Cerebellum (tissue), 4 donors: ENCODE measurements at places on chromosomes 13 and 19.

DNA sequence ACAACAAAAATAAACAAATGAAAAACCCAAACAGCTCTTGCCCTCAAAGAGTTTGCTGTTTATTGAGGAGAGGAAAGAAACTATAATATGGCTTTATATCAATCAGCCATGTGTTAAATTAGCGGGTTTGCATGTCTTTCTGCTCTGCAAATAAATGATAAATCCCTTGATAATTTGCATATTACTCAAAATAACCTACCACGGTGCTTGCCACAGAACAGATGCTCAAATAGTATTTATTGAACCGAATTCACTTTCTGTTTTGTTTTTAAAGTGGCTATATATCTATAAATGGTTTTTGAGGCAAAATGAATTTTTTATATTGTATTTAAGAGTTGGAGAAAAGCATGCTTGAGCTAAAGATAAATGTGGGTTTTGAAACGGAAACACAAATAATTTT is 428.1 kb downstream of the ITGBL1 start:
- no peak for DNase-seq

GRCh38 chr19:34961775-34962686 is 2.0 kb downstream of the ZNF792 start:
- no peak for DNase-seq

- DNase-seq: peak; percentile 57
Measured at GRCh38 chr19:29724102-29724641, 9.1 kb upstream of the C19orf12 start.

GRCh38 chr13:55553701-55554100 is 1587.0 kb upstream of the PRR20A start:
- DNase-seq: peak; percentile 68

DNA sequence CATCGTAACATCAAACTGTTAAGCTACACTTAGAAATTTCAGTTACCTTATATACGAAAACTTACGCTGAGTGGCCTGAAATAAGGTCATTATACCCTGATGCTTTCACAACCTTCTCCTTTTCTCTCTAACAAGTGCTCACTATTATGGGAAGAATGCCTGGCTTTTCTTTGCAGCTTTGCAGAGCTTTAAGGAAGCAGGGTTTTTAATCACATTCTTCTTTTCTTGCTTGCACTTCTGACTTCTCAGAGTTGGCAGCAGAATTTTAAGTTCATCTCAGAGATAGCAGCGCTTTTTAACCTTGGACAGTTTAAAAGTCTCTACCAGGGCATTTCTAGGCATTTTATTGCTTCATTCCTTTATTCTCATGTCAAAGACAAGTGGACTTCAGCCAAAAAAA is 285.1 kb downstream of the SPRY2 start:
- no peak for DNase-seq

- no peak for DNase-seq
Measured at GRCh38 chr13:78265098-78265497, 338.3 kb downstream of the POU4F1 start.

- DNase-seq: no peak
Measured at GRCh38 chr13:60620611-60621395, 223.8 kb downstream of the TDRD3 start.

DNA sequence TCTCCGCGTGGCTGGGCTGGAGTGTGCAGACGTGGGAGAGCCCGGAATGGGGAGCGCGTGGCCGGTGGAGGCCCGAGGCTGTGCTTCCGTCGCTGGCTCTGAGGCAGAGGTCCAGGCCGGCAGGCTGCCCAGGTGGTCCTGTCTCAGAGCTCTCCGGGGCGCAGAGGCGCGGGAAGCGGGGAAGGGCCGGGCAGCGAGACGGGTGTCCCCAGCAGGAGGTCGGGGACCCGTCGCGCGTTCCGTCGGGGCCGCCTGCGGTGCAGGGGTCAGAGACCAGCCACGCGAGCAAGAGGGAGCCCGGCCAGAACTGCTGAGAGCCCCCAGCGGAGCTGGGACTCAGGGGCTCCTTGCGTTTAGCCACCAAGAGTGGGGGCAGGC is 1.3 kb upstream of the C1QTNF9 start:
- DNase-seq: no peak

DNA sequence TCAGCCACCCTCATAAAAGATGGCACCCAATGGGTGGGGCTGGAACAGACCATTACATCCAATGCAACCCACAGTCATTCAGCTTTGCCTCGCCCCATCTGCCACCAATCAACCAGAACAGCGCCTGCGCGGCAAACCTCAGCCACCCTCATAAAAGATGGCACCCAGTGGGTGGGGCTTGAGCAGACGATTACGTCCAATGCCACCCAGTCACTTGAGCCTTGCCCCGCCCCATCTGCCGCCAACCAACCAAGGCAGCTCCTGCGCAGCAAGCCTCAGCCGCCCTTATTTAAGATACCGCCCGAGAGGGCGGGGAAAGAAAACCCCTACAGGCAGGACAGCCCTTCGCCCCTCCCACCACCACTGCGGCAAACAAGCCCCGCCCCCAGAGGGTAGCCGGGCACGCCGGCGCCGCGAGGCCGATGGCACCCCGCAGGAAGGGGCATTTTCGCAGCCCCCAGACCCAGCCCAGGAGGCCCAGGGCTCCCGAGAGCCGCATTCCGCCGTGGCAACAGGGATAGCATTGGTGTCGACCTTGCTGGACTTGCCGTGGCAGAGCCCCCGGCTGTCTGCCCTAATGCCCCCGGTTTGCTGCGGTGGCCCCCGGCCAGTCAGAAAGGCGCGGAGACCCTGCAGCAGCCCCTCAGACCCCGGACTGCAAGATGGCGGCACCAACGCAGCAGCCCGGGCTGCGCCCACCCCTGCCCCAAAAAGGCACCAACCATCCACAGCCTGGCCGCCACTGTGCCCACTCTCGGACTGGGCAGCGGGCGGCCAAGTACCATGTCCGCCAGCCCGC is 675 bp downstream of the PEG3 start:
- peak; percentile 86 for DNase-seq

DNA sequence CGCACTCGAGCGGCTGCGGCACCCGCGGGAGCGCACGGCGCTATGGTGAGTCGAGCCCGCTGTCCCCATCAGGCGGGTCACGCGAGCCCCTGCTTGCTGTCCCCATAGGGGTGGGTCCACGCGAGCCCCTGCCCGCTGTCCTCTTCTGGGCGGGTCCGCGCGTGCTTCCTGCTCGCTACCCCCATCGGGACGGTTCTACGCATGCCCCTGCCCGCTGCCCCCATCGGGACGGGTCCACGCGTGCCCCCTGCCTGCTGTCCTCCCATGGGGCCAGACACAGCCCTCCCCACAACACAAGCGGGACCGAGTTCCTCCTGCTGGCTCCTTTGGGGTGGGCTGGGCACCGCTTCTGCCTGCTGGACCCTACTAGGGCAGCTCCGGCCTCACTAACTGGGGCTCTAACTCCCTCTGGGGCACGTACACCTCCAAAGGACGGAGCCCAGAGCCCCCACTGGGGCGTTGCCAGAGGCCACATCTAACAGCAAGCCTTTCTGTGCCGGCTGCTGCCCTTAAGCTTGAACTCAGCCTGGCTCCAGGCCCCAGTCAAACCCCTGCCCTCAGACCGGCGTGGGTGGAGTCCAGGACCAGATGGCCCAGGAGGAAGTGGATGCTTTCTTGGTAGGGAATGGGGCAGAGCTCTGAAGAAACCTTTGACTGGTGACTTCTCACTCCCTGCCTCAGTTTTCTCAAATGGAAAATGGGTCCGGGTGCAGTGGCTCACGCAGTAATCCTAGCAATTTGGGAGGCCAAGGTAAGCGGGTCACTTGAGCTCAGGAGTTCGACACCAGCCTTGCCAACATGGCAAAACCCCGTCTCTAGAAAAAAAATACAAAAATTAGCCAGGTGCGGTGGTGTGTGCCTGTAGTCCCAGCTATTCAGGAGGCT is 722 bp downstream of the COLGALT1 start:
- peak; percentile 55 for DNase-seq

- DNase-seq: no peak
Measured at GRCh38 chr13:71880753-71881541, 13.9 kb upstream of the DACH1 start.

DNA sequence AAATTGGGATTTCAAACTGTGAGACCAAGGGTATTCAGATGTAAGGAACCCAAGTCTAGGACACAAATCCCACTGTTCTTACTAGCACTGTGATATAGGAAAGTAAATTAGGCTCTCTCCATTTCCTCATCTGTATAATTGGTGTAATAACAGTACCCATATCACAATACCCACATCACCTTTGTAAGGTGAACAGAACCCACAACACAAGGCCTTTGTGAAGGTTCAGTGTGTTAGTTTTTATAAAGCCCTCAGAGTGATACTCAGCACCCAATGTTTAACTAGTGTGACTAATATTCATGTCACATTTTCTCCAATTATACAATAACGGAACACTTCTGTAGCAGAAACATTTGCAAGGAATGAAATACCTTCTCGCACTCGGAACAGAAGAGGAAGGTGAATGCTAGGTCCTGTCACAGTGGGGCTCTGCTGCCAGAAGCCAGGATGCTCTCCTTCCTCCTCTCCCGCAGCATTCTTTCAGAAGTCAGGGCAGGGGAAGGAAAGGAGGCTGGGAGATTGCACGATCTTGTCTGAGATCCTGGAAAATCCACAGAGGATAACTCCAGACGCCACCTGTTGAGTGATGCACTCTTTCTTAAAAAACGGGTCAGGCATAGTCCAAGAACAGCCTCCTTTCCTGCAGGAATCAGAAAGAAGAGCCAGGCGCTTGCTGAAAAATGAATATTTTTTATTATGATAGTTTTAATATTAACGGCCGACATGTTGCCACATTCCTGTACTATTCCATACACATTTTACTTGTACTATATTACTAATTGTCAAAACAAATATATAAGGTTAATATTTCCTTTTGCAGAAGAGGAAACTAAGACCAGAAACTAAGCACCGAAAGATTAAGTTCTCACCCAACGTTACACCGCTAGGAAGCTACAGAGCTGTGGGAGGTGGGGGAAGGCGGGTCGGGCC is 762 bp downstream of the ZNF45 start:
- peak; percentile 10 for DNase-seq
